ENCODE measurements at places on chromosomes 16 and 17.
A peak's percentile ranks its signal among the peaks of the same experiment; 100 is the strongest.

GRCh38 chr17:48442819-48443218, 12.8 kb upstream of the SKAP1 start:
- DNase-seq = no peak

DNA sequence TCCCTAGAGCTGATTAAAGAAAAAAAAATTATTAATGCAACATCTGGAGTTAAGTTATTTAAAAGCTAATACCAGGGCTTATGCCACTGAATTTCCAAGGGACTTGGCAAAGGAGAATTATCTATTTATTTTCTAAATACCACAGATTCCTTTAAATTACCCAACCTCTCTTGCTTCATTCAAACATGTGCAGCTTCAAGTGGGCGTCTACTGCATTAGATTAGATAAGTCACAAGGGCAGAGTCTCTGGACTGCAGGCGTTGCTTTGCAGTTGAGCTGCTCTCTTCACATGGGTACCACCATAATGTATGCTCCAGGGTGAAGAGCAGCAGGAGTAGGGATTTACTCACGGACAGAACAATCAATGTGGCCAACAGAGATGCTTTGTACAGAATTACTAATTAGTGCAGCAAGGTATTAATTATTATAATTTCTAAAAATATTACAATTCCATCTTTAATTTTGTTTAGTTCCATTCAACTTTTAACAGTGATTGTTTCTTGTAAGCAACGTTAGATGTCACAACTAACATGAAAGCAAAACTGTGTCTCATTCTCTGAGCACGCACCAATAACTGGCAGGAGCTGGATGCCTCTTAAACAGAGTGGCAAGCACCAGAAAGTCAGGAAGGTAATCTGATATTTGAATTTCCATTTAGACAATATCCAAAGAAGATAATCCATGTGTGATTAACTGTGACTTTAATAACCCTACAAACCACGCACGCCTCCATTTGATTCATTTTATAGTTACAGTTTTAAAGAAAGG, 214.2 kb downstream of the STX8 start:
- DNase-seq = no peak

DNA sequence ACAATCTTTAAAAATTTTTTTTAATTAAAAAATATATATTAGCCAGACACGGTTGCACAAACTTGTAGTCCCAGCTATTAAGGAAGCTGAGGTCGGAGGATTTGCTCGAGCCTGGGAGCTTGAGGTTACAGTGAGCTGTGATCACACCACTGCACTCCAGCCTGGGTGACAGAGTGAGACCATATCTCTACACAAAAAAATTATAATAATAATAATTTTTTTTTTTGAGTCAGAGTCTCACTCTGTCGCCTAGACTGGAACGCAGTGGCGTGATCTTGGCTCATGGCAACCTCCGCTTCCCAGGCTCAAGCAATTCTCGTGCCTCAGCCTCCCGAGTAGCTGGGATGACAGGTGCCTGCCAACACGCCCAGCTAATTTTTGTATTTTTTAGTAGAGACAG, 23.8 kb downstream of the LITAF start:
- no peak for DNase-seq

DNA sequence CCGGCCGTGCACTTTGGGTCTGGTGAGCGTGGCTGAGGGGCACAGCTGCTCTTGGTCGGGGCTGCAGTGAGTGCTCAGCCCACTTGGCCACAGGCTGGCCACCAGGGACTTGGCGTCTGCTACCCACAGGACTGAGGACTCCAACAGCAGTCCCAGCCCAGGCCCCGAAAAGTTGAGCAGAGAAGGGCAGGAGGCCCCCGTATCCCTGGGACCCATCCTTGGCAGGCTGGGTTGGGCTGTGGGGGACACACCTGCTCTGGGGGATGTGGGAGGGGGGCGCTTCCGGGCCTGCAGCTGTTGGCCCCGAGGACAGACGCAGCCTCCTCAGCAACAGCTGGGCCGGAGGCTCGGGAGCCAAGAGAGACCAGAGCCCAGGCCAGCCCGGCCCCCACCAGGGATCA, 19.4 kb upstream of the SSTR5 start:
- DNase-seq = no peak

DNA sequence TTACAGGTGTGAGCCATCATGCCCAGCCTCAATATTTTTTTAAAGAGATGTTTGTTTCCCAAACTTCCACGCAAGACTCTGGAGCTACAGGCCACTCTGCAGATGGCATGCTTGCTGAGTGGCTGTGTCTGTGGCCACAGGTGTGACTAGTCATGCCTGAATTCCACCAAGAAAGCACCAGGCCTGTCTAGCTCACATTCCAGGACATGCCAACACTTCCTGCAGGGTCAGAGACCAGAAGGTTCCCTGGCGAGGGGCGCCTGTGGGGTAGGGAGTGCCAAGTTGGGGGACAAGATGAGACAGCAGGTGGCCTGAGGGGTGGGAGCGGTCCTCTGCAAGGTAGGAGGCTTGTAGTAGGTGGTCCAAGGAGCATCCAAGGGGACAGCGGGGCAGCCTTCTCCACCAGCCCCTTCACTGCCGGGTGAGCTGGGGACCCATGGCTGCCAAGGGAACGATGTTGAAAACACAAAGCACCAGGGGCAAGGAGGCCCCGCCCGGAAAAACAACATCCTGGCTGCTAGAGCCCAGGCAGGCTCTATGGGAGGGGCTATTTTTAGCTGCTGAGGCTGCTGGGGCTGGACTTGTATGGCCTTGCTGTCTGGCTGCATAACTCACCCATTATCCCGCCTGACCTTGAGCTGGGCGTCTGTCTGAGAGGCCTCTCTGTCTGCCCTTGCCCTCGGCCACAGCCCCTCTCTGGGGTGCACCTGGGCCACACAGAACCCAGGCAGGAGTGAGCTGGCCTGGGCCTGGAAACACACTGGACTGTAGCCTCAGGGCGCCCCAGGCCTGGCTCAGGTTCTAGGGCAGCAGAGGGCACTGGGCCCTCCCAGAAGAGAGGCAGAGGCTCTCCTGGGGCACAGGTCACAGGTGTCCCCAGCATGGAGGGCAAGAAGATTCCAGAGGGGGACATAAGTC, 5.7 kb downstream of the TRIM47 start:
- DNase-seq = peak; percentile 26

- DNase-seq = no peak
Measured at GRCh38 chr17:12821376-12821940, 32.2 kb downstream of the ARHGAP44 start.

- no peak for DNase-seq
Measured at GRCh38 chr16:24955975-24956731, 59.0 kb downstream of the ARHGAP17 start.

DNA sequence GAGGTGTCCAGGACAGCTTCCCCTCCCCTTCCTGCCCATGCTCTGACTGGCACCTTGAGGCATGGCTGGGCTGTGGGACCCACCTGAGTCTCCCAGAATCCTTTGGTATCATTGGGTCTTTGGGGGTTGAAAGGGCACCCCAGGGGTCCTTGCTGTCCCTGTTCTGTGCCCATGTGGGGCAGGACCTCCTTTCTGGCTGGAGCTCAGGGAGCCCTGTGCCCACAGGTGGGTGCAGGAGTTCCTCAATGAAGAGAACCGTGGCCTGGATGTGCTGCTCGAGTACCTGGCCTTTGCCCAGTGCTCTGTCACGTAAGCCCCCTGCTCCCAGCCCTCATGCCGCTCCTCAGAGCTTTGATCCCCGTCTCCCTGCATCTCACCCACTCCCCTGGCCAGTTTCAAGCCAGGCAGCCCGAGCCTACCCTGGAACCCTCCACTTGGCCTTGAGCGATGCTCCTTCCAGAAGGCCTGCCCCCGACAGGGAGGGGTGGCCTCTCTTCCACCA, 11.8 kb downstream of the FMNL1 start:
- DNase-seq = no peak

DNA sequence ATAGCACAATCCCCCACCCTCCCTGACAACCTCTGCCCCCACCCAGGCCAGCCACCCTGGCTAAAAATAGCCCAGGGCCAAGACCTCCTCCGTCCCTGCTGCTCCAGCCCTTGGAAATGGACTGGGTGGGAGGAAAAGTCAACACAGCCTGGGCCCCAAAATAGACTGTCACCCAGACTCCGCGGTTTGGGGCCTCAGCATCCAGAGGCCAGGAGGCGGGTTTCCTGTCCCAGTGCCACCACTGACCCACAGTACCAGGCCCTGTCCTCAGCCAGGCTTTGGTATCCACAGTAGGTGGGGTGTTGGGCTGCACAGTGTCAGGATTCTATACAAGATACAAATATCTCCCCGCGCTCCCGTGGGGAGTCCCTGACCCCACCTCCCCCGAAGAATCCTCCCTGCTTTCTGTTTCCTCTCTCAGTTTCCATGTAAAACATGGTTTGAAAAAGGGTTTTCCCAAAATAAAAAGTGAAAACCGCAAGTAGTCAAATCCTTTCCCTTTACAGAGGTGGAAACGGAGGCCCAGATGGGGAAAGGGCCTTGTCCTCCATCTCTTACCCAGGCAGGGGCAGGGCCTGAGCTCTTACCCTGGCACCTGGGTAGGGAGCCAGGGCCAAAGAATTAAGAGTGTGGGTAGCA, 20.1 kb downstream of the CPNE2 start:
- DNase-seq = no peak

- no peak for DNase-seq
Measured at GRCh38 chr16:4994719-4995434, 36.7 kb downstream of the SEC14L5 start.

DNA sequence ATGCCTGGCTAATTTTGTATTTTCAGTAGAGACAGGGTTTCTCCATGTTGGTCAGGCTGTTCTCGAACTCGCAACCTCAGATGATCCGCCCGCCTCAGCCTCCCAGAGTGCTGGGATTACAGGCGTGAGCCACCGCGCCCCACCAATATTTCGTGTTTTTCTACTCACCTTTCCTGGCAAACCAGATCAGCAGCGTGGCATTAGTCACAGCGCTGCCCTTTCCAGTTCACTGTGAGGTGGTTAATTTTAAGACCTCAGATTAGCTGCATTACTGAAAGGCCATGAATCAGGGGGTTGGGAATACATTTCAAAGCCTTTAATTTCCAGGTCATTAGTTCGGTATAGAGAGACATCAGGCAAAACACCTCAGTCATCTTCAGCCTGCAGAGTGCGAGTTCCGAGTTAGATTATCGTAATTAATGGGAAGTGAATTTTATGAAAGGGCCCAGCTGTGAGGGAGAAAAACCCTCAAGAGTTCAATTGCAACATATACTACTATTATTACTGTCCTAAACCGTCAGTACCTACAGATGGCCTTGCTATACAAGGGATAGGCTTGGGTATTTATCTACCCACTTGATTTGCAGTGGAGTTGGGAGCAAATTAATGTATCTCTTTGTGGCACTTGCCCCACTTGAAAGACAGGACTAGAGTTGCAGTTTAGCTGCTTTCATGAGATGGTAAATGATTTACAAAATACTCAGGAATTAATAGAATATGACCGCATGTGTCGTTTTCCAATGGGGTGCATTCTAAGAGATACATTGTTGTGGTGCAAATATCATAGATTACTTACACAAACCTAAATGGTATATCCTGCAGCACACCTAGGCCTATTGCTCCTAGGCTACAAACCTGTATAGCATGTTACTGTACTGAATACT, 2.1 kb upstream of the USP32 start:
- no peak for DNase-seq

DNA sequence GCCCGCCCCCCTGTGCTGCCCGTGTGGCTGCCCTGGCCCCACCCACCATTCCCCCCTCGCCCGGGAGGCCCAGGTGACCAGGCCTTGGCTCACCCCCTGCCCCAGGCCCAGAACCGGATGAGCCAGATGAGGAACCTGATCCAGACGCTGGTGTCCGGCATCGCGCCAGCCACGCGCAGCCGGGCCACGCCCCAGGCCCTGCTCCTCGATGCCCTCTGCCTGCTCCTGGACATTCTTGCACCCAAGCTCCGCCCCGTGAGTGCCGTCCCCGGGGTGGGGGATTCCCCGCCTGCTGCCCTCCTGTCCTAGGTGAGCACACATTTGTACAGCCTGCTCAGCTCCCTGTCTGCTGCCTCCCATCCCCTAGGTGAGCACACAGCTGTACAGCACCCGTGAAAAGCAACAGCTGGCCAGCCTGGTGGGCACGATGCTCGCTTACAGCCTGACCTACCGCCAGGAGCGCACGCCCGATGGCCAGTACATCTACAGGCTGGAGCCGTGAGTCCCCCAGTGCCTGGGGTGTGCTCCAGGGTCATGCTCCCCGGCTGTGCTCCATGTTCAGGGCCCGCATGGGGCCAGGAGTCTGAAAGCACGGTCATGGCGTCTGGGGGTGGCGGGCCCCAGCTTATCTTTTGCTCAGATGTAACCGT, 4.8 kb downstream of the GNG13 start:
- DNase-seq = no peak

GRCh38 chr16:4002121-4002520, 114.1 kb downstream of the ADCY9 start:
- DNase-seq = no peak

GRCh38 chr17:45312477-45313420, 4.1 kb downstream of the MAP3K14 start:
- no peak for DNase-seq

DNA sequence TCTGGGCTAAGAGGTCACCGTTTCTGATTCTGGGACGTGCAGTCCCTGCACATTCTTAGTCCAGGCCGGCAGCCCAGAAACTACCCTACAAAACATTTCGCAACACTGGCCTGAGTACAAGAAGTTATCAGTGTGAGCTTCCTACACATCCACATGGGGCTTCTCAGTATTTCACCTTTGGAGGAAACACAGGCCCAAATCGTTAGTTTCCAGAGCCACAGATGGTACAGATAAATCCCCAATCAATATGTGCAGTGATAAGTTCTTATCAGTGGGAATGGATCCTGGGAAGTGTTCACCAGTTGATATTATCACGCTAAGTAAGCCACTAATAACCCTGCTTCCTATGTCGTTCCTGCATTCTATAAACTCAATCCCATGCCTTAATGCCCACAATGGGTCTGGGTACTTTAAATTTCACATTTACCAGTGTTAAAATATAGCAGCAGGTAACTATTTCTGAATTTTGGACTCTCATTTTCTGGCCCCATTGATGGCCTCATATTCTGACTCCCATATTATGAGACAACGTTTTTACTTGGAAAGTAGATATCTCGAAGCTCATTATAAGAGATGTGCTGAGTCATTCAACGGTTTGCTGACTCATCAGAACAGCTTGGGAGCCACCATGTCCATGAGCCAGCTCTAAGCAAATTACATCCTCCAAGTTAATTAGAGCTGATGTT, 370.2 kb upstream of the MAF start:
- no peak for DNase-seq

GRCh38 chr17:46047856-46048255, 48.8 kb downstream of the STH start:
- no peak for DNase-seq

- DNase-seq = no peak
Measured at GRCh38 chr17:79538291-79538690, 72.6 kb downstream of the RBFOX3 start.

GRCh38 chr17:81028506-81028858, 6.5 kb upstream of the BAIAP2 start:
- no peak for DNase-seq

- no peak for DNase-seq
Measured at GRCh38 chr16:66422366-66422765, 4.7 kb upstream of the BEAN1 start.

DNA sequence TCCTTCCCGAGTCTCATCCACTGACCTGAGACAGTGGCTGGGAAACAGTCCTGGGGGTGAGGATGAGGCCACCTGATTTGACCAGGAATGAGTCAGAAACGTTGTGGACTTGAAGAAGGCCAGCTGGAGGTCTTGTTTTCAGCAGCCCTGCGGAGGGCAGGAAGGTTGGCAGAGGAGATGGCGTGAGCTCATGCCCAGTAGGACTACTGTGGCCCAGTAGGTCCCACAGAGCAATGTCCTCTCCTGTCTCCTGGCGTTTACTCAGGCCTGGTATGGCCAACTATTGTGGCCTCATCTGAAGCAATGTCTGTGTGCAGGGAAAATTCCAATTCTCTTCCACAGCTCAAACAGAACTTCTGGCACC, 84.1 kb upstream of the DNAJA2 start:
- DNase-seq = no peak

GRCh38 chr16:85158743-85159178, 46.5 kb upstream of the CIBAR2 start:
- no peak for DNase-seq
